RCC 7860 (cell line): ENCODE measurements at places on chromosomes 4 and X.

GRCh38 chrX:12956704-12957534, 18.0 kb upstream of the TMSB4X start:
- peak; percentile 53 for DNase-seq

- DNase-seq = no peak
Measured at GRCh38 chr4:107721436-107722100, 1.5 kb upstream of the PAPSS1 start.

DNA sequence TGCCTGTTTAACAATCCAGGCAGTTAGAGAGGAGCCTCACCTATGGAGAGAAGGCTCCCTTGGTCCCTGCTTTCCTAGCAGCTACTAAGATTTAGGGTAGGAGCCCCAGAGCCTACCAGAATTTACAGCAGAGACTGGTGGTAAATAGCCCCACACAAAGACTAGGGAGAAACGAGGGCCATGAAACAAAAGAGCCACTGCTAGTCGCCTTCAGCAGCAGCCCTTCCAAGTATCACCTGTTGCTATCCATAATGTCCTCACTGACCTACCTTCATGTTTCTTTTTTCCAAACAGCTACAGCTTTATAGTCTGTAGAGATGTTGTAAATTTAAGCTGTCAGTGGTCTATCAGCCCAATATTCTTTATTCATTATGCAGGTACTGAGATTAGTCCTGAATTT, 25.3 kb downstream of the ARHGEF6 start:
- DNase-seq = no peak

- DNase-seq = no peak
Measured at GRCh38 chrX:110003167-110004156, 548 bp downstream of the TMEM164 start.

GRCh38 chr4:92050875-92051274, 252.9 kb upstream of the GRID2 start:
- no peak for DNase-seq

- no peak for DNase-seq
Measured at GRCh38 chr4:53793096-53793495, 201.8 kb upstream of the LNX1 start.

DNA sequence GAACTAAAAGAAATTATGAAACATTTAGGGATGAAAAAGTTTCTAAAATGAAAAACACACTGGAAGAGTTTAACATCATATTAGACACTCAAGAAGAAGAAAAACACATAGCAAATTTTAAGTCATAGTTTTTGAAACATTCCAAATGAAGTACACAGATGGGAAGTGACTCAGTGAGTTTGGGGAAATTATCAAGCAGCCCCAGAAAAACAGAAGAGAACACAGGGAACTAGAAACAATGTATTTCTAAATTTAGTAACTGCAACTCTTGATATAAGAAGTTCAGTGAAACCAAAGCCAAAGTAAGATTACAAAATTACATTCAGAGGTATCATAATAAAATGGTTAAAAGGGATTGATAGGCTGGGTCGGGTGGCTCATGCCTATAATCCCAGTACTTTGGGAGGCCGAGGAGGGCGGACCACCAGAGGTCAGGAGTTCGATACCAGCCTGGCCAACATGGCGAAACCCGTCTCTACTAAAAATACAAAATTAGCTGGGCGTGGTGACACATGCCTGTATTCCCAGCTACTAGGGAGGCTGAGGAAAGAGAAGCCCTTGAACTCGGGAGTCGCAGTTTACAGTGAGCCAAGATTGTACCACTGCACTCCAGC, 461.2 kb downstream of the KCTD8 start:
- no peak for DNase-seq

GRCh38 chr4:126776361-126776760, 856.4 kb upstream of the INTU start:
- no peak for DNase-seq

DNA sequence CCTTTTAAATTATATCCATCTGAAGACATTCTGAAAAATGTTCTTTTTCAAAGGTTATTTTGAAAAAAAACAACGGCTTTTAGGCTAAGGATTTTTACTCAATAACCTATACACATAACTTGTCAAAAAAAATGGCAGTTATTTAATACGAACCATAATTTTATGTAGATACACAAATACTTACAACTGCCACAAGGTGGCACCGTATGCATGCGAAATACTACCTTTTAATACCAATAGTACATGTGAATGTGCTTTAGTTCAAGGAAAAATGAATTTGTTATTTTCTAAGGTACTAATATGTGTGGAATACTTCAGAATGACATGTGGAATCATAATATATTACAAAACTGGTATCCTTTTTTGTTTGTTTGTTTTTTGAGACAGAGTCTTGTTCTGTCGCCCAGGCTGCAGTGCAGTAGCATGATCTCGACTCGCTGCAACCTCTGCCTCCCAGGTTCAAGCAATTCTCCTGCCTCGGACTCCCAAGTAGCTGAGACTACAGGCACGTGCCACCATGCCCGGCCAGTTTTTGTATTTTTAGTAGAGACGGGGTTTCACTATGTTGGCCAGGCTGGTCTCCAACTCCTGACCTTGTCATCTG, 4.6 kb upstream of the MAD2L1 start:
- peak; percentile 26 for DNase-seq

- no peak for DNase-seq
Measured at GRCh38 chrX:145484740-145485139, 237.4 kb downstream of the SPANXN1 start.

DNA sequence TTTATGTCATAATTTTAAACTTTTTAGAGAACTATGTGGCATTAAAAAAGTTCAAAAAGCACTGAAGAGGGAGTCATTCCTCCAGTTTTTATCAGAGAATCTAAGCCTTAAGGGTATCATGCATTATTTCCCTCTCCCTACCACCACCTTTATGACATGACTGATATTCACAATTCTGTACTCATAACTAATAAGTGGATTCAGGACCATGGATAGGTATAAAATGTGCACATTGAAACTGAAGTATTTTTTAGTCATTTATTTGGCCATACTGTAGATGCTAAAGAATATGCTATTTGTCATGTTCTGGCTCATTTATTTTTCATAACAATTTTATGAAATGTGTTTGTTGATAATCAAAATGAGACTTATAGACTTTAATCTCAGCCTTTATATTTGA, 897.5 kb upstream of the AGA start:
- no peak for DNase-seq

DNA sequence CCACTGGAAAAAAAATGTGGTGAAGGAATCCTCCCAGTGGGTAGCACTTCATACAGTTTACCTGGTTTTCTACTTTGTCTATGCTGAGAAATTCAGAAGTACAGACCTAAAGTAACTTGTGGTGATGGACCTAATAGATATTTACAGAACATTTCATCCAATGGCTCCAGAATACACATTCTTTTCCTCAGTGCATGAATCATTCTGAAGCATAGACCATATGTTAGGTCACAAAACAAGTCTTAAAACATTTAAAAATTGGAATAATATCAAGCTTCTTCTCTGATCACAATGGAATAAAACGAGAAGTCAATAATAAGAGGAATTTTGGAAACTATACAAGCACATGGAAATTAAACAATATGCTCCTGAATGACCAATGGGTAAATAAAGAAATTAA, 450.1 kb upstream of the INTU start:
- DNase-seq = no peak

DNA sequence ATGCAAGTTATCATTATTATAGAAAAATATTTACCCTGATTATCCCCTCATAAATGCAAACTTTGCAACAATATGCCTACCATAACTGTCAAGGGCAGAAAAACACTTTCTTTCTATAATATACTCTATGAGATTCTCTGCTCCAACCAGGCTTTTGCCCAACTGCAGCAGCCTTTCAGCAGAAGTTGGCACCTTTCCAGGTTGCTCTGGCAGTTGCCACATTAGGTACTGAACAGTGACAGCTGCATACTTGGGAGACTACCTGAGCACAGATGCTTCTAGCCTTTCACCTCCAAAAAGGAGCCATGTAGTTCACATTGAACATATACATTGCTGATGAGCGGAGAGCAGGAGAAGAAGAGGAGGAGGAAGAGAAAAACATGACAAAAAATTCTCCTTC, 69.5 kb upstream of the BRWD3 start:
- DNase-seq = no peak

DNA sequence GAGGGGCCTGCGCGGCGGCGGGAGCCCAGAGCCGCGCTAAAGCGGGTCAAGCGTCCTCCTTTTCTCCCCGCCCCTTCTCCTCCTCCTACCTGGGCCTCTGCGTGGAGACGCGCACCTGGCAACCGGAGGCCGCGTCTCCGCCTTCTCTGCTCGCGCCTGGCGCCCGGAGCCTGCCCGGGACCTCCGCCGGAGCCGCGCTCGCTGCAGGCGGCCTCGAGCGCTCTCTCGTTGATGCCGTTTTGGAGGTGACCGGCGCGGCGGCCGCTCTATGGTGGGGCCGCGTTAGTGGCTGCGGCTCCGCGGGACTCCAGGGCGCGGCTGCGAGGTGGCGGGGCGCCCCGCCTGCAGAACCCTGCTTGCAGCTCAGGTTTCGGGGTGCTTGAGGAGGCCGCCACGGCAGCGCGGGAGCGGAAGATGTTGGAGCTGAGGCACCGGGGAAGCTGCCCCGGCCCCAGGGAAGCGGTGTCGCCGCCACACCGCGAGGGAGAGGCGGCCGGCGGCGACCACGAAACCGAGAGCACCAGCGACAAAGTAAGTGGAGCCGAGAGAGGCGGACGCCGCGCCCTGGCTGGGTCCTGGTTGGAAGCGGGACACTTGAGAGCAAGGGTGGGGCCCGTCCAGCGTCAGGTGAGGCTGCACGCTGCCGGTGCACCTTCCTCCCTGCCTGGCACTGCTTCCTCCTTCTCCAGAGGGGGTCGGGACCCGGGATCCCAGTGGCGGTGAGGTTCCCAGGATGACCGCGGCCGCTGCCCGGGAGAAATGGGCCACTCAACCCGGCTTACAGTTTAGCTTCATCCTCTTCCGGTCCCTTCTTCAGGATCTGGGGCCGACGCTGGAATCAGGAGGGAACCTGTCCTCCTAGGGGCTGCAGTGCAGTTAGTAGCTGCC, at the start of gene CDS1:
Gene CDS1, plus strand, starts transcription at position 140 of the 888 bp plus-strand sequence. Its CDS starts 275 bp downstream, at position 415.
- no peak for DNase-seq

GRCh38 chrX:115364670-115365069, 75.2 kb downstream of the LUZP4 start:
- no peak for DNase-seq

DNA sequence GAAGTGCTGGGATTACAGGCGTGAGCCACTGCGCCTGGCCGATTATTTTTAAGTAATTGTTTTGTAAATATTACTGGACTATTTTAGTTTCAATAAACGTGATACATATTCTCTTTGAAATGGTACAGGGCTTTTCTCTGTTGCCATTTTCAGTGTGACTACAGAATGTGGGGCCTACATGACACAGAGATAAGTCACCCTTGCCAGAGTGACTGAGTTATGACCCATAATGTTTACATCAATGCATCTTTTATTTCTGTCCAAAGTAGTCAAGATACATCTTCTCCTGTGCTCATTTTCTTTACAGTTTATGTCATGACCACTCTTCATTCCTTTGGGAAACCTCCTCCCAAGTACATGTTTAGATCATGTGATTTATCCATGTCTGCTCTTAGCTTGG, 88.3 kb upstream of the GC start:
- no peak for DNase-seq

DNA sequence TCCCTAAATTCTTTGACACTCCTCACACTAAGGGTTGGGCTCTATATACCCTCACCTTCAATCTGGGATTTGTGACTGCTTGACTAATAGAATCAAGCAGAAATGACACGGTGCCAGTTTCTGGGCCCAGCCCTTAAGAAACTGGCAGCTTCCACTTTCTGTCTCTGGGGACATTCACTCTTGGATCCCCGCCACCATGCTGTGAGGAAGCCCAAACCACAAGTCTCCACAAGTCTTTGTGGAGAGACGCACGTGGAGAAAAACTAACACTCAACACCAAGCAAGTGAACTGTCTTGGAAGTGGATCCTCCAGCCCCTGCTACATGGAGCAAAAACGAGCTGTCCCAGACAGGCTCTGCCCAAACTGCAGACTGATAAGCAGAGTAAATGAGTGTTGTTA, 1.1 kb upstream of the EDNRA start:
- DNase-seq = no peak

GRCh38 chr4:18676526-18676915, 655.0 kb upstream of the LCORL start:
- DNase-seq = no peak

- peak; percentile 34 for DNase-seq
Measured at GRCh38 chr4:147793569-147794313, 61.9 kb downstream of the ARHGAP10 start.

- DNase-seq = no peak
Measured at GRCh38 chr4:115215935-115216334, 102.5 kb upstream of the NDST4 start.

DNA sequence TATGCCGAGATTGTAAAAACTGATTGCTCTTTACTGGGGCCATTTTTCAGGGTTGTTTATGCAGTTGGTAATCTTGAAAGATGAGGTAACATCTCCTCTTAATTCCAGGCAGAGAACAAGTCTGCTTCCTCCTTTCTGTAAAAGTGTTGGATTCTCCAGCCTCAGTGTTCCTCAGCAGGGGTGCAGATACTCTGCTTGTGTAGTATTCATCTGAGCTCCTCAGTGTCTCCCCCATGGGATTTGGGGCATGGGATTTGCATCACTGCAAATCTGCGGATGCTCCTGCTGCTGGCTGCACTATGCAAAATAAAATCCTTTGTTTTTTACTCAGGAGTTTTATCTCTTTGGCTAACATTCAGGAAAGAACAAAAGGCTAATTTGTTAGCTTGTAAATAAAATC, 104.9 kb upstream of the ATP8A1 start:
- DNase-seq = no peak

DNA sequence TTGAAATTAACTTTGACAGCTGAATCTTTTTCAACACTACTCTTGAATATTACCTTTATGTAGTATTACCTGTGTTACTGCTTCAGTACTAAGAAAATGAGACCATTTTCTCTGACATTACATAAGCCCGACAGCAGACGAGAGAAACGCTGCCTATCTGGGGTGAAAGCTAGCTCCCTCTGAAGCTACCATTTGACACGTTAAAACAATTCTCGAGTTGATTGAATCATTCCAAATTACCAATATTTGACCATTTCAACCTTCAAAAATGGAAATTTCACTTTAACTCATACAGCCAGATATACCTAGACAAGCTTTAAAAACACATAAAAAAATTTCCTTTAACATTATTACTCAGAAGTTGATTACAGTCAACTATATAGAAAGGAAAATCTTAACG, 836 bp downstream of the GPM6A start:
- no peak for DNase-seq

DNA sequence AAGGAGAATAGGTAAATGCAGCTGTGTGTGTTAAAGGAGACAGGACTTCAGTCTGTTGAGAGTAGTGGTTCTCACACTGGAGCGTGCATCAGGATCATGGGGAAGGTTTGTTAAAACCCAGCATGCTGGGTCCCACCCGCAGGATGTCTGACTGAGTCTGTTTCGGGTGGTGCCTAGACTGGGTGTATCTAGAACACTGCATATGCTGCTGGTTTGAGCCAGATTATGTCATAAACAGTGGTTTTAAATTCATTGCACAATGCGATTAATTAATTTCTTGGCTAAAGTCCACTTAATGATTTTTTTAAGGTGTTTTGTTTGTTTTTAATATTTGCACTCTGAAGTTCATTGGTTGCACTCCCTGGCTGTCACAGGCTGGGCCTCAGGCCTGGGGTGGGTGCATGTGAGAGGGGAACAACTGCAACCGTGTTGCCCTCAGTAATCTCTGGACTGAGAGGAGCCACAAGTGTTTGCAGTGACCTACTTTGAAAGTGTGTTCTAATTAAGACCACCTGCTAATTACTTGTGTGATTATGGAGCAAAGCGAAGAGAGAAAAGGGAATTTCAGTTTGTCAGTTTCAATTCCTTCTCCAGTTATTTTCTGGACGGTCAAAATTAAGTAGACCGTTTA, 8.3 kb downstream of the HCCS start:
- no peak for DNase-seq
